Non-pigmented ciliary epithelial cell (primary cell): ENCODE measurements at places on chromosomes 16 and 17.

GRCh38 chr16:6548507-6548906 lies 784.1 kb upstream of the RBFOX1 start:
- no peak for DNase-seq

- DNase-seq: no peak
These were observed 25.6 kb downstream of the IL21R start for GRCh38 chr16:27427538-27427937.

DNA sequence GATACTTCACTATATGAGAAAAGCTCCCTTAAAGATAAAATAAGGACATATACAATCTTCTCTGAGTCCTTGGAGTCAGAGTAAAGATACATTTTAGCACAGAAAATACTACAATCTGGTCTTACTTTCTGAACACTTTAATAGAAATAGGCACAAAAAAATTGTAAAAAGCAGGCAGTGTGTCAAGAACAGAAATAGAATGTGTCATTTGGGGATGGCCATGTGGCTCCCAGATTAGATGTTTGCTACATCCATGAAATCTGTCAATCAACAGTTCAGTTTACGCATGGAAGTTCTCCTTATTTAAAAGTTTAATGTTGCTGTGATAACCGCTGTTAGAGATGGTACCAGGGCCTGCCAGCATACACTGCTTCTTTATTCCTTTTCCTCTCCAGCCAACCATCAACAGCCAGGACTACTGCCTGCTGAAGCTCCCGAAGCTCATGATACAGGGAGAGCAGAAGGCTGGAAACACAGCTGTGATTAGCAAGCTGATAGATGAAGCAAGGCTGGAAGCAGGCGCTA lies 278.5 kb downstream of the CEP112 start:
- no peak for DNase-seq

- no peak for DNase-seq
These were observed 630 bp downstream of the MILR1 start for GRCh38 chr17:64449545-64449944.

- DNase-seq: no peak
These were observed 789 bp upstream of the PIPOX start for GRCh38 chr17:29042026-29042678.
